Left renal pelvis (tissue), 4 donors: ENCODE measurements at places on chromosomes 1 and 21.

DNA sequence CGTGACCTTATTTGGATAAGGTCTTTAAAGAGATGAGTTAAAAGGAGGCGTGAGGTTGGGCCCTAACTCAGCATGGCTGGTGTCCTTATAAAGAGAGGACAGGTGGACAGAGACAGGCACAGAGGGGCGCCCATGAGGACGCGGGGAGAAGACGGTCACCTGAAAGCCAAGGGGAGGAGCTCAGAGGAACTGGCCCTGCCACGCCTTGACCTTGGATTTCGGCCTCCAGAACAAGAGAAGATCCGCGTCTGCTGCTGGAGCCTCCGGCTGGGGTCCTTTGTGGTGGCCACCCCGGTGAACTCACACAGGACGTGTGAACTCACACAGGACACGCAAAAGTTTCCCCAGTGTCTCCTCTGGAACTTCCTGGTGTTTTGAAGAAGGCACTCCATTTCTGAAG lies 122.7 kb downstream of the SIK1 start:
- DNase-seq: no peak

- no peak for DNase-seq
These were observed 28.4 kb downstream of the EXTL2 start for GRCh38 chr1:100866041-100866900.

- DNase-seq: no peak
These were observed 3.0 kb downstream of the ATP2B4 start for GRCh38 chr1:203629507-203630082.

- no peak for DNase-seq
These were observed 268.5 kb downstream of the GRIK3 start for GRCh38 chr1:36765785-36766300.
